ENCODE measurements at places on chromosomes 4 and X.

- no peak for DNase-seq
These were observed 2064.1 kb upstream of the TENM3 start for GRCh38 chr4:180179146-180179545.

DNA sequence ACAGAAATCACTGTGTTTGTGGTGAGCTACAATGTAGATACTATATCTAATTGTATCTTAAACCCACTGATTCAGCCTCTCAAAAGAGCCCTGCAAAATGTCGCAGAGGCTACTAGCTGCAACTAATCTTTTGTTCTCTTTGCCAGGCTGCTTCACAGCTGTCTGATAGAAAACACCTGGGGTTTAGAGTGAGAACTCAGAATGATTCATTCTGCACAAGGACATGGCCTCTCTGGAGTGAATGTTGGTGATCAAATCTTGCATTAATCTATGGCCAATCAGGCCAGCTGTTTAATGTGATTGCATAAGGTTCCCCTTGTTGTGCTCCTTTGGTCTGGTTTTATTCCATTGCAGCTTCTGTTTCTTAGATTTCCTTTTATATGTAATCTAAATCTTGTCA lies 100.3 kb downstream of the EMCN start:
- no peak for DNase-seq

- no peak for DNase-seq
These were observed 495.6 kb downstream of the BCOR start for GRCh38 chrX:39602195-39602594.

GRCh38 chr4:16262188-16262587 lies 35.9 kb upstream of the TAPT1 start:
- DNase-seq, result no peak

DNA sequence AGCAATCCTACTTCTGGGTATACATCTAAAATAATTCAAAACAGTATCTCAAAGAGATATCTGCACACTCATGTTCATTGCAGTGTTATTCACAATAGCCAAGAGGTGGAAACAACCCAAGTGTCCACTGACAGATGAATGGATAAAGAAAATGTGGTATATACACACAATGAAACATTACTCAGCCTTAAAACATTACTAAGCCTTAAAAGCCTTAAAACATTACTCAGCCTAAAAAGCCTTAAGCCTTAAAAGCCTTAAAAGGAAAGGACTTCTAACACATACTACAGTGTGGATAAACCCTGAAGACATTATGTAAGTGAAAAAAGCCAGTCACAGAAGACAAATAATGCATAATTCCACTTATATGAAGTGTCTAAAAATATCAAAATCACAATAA lies 40.3 kb upstream of the TFDP3 start:
- no peak for DNase-seq

- no peak for DNase-seq
These were observed 230.0 kb downstream of the CCSER1 start for GRCh38 chr4:90357117-90357710.

DNA sequence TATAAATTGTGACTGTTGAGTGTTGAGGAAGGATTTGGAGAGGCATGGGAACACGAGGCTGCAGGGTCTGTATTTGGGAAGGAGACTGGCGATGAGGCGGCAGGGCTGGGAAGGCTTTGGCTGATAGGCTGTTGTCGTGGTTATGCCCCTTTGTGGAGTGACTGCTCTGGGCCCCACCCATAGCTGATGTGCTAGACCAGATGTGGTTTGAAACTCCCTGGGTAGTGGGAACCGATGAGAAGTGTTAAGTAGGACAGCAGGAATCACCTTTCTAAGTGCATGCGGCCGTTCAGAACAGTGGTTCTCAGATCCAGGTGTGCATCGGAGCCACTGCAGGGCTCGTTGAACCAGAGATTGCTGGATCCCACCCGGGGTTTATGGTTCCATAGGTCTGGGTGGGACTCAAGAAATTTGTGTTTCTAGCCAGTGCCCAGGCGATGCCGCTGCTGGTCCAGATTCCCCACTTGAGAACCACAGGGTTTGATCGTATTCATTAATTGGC lies 42.3 kb downstream of the TBC1D14 start:
- no peak for DNase-seq

GRCh38 chr4:76984127-76984526 lies 34.6 kb downstream of the SEPTIN11 start:
- DNase-seq, result no peak

GRCh38 chrX:107857837-107858236 lies 32.2 kb downstream of the MID2 start:
- DNase-seq, result no peak

- DNase-seq, result peak; percentile 15
These were observed 1.5 kb upstream of the DDX3X start for GRCh38 chrX:41332408-41333002.

- no peak for DNase-seq
These were observed 43.4 kb downstream of the NRK start for GRCh38 chrX:105865709-105866108.

DNA sequence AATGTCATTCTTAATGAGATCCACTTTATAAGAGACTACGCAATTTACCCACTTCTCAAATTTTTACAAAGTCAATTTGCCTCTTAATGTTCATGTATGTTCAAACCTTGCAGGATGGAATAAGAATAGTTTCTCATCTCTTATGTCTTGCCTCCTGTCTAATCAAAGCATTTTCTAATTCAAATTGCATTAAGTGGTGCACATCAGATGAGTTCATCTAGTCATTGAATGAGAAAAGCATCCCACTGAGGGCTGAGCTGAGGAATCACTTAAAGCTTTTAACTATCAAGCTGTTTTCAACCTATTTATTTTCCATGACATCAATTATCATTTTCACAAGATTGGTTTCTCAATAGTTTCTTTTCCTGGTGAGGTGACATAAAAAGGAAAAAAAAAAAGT lies 1964.0 kb downstream of the PCDH7 start:
- DNase-seq, result no peak

DNA sequence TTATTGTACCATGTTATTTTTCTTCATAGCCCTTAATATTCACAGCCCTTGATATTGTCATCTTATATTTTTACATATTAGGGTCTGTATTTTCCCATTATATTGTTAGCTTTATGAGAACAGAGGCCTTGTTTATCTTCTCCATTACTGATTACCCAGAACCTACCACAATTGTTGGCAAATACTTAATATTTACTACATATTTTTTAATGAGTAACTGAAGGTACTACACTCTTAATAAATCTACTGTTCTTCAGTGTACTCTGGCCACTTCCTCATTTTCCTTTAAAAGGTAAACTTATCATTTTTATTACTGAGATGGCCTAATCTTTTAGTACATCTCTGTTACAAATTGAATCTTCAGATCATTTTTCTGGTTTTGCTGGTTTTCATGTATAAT lies 133.5 kb downstream of the COL4A5 start:
- DNase-seq, result no peak

DNA sequence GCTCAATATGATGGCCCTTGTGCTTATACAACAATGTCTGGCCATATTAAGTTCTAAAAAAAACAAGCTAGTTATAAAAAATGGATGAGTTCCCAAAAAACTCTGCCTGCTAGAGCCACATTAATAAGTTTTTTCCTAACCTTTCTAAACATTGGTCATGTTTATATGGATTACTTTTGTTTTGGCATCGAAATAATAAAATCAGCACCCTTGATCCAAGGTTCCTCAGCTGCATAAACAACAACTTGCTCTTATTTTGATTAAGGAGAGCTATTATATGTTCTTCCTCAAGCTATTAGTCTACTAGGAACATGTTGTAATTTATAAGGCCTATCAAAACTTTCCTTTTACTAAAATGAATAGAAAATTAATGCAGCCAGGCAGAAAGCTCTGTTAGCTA lies 48.4 kb downstream of the UNC5C start:
- no peak for DNase-seq

DNA sequence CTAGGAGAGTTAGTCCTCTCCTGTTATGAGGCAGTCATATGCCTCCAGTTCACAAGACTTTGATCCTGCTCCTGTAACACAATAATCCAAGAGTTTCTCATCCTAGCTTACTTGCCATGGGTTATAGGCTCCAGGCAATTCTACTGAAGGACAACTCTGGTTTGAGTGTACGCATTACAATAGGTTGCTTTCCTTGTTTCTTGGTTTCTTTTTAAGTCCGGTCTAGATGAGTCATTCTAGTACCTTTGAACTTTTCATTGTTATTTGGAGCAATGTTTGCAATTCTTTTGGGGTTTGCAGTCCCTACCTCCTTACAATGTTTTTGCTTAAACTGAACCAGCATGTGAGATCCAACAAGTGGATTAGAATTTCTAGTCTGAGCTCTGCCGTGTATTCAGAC lies 109.1 kb downstream of the ANAPC4 start:
- no peak for DNase-seq

GRCh38 chr4:158845311-158846041 lies 76.7 kb downstream of the FNIP2 start:
- no peak for DNase-seq

DNA sequence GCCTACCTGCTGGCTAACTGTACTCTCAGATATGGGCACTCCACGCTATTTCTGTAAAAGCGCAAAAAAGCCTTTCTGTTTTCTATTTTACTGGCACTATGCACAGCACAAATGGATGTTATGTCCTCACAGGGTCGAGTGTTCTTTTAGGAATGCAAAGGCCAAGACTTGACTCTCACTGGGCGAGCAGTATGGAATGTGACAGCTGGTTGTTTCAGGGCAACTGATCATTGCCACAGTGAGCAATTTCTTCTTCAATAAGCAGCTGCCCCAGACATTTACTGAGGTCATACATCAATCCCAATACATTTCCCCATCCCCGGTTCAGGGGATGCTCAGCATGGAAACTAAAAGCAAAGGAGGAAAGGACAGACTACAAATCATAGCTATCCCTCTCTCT lies 58.2 kb downstream of the PDE5A start:
- DNase-seq, result no peak

GRCh38 chrX:45623266-45623665 lies 422.6 kb upstream of the DIPK2B start:
- DNase-seq, result no peak

GRCh38 chr4:16195209-16195608 lies 31.1 kb downstream of the TAPT1 start:
- no peak for DNase-seq

DNA sequence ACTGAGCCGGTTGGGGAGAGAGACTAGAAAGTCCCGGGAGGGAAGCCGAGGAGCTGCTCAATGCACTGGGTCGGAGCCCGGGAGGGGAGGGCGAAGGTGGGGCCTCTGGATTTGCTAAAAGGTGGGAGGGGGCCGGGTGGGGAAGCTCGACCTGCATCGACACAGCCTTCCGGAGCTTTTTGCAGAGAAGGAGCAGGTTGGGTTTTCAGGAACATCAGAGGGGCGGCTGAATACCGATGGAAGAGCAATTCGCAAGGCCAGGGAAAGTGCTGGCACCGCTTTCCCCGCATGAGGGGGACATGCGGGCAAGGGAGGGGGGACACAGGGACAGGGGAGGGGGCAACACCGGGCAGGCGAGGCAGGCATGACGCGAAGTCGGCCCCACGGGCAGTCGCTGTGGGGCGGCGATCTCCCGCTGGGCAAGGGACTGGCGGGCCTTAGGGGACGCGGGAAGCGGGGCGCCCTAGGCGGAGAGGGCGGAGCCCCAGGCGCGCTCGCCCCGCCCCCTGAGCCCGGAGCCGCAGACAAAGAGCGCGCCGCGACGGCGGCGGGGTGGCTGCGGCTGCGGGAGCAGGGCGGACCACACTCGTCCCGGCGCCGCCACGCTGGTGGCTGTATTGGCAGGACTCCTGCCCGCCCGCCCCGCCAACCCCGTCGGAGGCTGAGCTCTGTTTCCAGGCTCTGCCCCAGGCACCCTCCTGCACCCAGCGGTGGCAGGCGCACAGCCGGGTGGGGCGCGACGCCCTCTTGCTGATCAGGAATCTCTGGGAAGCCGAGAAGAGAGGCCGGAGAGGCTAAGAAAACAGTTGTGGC lies 11.6 kb downstream of the PDZD4 start:
- DNase-seq, result peak; percentile 34

DNA sequence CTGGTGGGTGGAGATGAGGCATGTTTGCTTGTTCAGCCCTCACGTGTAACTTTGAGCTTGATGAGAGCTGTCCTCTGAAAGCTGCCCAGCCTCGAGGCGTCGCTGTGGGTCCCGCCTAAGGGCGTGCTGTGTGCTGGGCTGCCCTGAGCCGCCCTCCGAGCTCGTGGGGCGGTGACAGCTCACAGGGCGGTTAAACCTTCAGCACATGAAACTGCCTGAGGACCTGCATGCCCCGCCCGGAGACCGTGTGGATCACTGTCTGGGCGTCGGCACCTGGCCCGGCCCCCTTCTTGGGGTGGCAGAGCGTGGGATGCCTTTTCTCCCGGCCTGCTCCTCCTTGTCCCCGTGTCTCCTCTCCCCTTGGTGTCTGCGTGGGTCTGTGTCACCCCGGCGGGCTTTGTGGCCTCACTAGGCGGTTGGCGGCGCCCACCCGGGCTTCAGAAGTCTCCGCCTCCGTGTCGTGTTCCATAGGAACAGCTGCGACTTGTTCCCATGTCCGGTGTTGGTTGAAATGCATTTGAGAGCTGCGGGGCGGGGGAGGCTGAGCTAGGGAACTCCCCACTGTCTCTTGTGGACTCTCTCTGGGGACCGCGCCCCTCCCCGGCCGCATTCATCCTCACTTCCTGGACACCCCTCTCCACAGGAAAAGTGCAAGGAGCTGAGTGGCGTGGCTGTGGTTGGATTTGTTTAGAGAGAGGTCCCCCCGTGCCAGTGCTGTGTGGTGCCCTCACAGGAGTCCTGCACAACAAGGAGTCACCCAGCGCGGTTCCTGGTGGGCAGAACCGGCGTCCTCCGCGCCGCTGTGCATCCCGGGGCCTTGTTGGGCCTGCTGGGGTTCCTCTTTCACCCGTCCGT lies 6.8 kb downstream of the AKAP17A start:
- no peak for DNase-seq

- no peak for DNase-seq
These were observed 1.4 kb upstream of the VEGFC start for GRCh38 chr4:176794151-176794550.

GRCh38 chr4:73704314-73705055 lies 35.9 kb upstream of the CXCL8 start:
- no peak for DNase-seq

DNA sequence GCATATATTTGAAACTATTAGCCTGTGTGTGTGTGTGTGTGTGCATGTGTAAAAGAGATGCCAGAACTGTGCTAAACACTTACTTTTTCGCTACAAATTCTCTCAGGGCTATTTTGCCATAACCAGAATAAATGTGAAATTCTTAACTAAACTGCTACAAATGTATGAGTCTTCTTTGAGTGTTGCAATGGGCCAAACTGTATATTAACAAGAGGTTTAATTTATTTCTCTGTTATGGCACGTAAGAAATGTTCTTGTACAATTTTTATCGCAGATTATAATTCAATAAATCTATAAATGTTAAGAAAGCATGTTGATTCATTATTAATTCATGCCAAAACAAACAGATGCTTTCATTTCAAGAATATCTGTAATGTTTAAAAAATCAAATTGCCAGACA lies 454.5 kb upstream of the PCDH7 start:
- no peak for DNase-seq

- DNase-seq, result no peak
These were observed 51.5 kb upstream of the FAM241A start for GRCh38 chr4:112093636-112094202.

DNA sequence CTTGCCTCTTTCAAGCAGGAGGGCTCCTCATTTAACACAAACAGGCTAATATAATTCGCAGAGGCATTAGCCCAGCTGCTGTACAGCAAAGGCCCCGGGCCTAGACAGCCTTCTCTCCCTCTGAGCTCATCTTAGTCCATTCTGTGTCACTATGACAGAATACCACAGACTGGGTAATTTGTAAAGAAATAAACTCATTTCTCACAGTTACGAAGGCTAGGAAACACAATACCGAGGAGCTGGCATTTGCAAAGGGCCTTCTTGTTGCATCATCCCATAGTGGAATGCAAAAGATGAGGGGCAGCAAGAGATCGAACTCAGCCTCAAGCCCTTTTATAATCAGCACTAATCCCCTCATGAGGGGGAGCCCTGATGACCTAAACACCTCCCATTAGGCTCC lies 48.5 kb downstream of the TSPAN5 start:
- DNase-seq, result no peak
